ENCODE measurements at places on chromosomes 11 and 22.

GRCh38 chr11:36057379-36058042 is 113.6 kb downstream of the LDLRAD3 start:
- DNase-seq: peak; percentile 52

- DNase-seq: no peak
Measured at GRCh38 chr11:76778874-76779273, 4.3 kb upstream of the TSKU start.

- no peak for DNase-seq
Measured at GRCh38 chr22:39026509-39027150, 5.7 kb downstream of the APOBEC3D start.

- no peak for DNase-seq
Measured at GRCh38 chr11:86570020-86570419, 102.4 kb downstream of the ME3 start.

DNA sequence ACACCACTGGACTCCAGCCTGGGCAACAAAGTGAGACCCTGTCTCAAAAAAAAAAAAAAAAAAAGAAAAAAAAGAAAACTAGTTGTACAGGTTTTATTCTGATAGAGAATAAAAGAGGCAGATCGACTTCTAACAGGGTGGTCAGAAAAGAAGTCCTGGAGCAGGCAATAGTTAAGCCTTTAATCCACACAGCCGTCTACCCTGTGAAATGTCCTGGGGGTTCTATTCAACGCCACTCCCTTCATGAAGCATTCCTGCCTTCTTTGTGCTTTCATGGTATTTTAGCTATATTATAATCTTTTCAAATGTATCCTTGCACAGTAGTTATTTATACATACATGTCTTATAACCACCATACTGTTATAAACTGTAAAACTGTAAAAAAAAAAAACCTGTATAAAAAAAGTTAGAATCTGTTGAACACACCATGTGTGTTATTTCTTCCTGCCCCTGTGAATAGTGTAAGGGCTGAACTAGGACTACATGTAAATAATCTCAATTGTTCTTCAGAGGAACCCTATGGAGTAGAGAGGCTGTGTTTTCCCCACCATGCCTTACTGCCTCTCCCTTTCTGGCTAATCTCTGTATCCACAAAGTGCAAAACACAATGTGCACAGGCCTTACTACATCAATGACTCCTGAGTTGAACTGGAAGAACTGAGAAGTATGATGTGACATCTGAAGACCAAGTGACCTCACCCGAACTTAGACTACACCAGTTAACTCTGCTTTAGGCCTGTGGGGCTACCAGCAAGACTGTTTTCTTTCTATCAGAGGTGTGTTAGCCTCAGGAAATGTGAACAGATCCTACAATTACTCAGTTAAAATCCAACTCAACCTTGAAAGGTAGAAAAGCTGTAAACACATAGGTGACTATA is 25.3 kb downstream of the PRCP start:
- no peak for DNase-seq
